ENCODE measurements at places on chromosomes 2 and 18.

- no peak for DNase-seq
Measured at GRCh38 chr18:79630281-79631095, 49.1 kb upstream of the CTDP1 start.

DNA sequence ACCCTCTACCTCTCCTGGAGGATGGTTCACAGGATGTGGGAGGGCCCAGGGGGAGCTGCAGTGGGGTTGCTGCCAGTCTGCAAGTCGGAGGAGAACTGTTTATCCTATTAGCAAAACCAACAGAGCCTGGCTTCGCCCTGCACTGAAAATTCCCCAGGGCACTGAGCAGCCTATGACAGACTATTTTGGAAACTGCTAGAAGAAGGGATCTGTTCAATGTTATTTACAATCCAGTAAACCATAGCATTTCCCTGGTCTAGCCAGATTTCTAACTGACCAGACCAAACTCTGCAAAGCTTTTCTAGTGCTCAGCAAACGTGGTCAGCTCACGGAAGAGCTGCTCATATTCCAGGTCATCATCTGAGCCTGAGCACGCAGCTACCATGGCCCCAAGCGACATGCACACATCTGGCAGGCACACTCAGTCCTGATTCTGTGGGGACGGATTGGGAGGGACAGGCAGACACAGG lies 64.8 kb upstream of the PID1 start:
- no peak for DNase-seq

GRCh38 chr2:205714058-205714776 lies 31.9 kb downstream of the NRP2 start:
- DNase-seq = no peak

DNA sequence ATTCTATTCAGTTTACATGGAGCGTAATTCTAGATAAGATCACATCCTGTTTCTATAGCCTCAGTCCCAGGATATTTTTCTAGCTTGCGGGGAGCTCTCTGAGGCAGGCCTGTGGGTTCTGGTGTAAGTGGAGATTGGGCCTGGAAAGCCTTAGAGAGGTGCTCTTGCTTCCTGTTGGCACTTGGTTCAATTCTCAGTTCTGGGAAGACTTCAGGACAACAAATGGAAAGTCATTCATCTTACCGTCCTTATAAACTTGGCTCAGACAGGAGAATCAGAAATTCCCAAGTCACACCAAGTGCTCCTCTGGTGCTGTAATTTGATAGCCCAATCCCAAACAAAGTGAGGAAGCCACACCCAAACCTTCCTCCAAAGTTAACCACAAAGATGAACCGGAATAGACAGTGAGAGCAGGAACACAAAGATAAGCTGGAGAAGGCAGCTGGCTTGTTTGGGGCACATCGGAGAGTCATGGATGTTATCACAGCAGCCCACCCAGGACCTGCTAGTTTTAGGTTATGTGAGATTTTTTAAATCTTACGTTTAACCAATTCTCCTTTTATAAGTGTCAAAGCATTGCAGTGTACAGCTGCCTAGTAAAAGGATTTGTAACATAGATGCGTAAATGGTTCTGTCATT lies 144.3 kb upstream of the MAP3K20 start:
- DNase-seq = no peak

GRCh38 chr2:142030735-142031134 lies 100.1 kb downstream of the LRP1B start:
- DNase-seq = no peak

- no peak for DNase-seq
Measured at GRCh38 chr18:35875566-35875965, 96.9 kb upstream of the RMP24 start.

DNA sequence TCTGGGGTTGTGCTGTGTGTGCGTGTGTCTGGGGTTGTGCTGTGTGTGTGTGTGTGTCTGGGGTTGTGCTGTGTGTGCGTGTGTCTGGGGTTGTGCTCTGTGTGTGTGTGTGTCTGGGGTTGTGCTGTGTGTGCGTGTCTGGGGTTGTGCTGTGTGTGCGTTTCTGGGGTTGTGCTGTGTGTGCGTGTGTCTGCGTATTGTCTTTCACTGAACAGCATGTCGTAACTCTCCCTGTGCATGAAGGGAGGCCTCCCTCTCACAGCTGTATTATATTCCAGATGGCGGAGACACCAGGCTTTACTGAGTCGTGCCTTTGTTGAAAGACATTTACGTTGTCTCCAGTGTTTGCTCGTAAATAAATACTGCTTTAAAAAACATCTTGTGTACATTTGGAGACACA lies 5.9 kb downstream of the ACKR3 start:
- DNase-seq = no peak

DNA sequence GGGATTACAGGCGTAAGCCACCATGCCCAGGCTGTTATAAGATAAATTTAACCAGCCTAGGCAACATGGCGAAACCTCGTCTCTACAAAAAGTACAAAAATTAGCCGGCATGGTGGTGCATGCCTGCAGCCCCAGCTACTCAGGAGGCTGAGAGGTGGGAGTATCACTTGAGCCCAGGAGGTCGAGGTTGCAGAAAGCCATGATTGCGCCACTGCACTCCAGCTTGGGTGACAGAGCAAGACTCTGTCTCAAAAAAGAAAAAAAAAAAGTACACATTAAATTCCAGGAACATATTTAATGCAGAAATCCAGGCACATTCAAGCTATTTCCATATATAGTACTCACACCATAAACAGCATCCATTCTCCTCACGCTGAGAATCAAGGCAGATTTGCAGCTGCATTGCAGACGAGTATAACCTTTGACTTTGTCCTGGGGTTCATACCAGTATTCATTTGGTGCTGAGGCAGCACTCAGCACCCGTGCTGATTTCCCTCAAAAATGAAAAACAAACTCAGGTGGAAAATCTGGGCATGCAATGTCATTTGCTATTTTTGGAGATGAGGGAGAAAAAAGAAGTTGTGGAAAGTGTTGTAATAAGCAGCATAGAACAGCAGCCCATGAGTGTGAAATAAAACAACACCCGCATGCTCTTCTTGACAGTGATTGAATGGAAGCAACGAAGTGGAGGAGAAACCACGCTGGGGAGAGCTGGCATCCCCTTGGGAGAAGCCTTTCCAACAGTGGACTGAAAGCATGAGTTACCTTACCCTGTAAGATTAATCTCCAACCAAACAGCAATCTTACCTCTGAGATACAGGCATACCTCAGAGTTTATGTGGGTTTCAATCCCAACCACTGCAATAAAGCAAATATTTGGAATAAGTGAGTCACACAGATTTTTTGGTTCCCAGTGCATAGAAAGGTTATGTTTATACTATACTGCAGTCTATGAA lies 46.8 kb upstream of the ANXA4 start:
- no peak for DNase-seq

Measured in stimulated activated CD4-positive, alpha-beta T cell treated with anti-CD3 and anti-CD28 coated beads, TNF-alpha, amount 100 ng/mL, for 4 hours (primary cell).